ENCODE measurements at places on chromosomes 3 and 15.

GRCh38 chr15:61393949-61394348 lies 164.8 kb upstream of the RORA start:
- DNase-seq, result no peak

DNA sequence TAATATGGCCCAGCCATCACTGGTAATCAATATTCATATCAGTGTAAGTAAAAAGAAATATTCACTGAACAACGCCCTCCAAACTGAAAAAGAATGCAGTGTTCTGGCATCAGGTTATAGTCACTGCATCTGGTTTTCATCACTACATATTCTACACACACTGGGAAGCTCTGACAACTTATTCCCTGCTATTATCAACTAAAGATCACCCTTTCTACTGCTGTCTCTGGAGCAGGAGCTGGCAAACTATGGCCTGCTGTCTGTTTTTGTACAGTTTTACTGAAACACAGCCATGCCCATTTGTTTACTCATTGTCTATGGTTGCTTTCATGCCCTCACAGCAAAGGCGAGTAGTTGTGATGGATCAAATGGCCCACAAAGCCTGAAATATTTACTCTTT lies 35.3 kb downstream of the TUBGCP4 start:
- DNase-seq, result no peak

DNA sequence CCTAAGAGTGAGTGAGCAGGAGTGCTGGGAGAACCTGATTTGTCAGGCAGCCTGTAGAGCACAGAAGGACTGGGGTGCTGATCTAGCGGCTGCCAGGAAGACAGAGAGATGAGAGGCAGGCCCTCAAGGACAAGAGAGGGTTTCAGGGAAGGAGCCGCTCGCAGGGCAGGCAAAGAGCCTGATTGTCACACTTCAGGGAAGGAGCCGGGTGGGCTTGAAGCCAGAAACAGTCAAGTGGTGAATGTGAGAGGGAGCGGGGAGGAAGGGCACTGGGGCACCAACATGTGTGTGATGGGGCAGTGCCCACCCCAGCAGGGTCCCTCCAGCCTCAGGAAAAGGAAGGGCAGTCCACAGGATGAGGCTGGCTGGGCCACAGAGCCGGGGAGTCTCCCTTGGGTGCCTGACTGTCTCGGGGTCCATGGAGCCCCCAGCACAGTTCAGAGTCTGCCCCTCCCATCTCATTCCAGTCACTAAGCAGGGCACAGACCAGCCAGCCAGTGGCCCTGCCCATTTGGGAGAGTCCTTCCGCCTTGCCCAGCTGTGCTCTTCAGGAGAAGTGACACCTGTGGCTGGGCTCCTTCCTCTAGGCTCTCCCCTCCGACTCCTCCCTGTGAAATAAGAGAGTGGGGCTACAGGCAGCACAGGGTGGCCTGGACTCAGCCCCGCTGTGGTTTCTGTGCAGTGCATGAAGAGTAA lies 148.6 kb downstream of the RAB11A start:
- DNase-seq, result no peak

DNA sequence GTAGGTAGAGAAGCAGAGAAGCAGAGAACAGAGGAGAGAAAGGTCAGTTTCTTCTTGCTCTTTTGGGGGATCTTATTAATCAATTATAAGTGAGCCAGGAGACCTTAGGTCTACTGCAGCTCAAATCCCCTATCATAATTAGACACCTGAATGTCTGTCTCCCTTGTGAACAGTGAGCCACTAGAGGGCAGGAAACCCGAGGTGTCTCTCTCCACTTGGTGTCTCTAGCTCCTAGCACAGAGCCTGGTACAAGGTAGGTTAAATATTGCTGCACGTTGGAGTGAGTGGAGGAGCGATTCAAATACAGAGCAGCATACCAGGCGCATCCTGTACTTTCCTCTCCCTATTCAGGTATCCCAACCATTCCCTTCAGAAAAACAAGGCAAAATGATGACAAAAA lies 2.0 kb upstream of the ST8SIA2 start:
- DNase-seq, result no peak

DNA sequence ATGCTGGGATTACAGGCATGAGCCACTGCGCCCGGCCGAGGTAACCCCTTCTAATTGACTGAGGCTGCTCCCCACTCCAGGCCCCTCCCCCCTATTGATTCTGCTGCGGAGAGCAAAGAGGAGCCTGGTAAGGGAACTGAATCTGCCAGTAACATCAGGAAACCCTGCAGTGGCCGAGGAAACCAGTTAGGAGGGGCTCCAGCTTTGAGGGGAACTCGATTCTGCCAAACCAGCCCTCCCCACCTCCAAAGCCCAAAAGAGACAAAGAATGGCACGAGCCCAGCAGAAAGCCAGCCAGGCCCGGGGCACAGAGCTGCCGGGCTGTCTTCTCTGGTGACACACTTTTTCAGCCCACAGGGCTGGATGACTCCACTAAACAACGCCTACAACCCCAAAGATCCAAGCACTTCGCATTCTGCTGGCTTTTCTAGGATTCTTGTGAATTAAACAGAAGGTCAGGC lies 15.0 kb upstream of the ACAD9 start:
- DNase-seq, result no peak

DNA sequence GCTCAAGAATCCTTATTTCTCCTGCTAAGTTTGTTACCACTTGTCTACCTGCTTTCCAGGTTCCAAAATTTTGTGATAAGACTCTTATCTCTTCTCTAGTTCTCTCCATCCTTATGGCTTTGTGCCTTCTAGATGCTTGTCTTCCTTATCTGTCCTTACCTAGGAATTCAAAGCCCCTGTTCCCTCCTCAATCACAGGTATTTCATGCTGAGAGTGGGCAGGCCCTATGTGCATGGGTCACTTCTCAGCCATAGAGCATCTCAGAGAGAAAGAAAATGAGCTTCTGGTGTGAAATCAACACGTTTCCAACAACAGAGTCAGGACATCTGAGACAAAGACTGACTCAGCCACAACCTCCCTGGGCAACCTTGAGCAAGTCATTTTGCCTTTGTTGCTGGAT lies 214.1 kb upstream of the TLE3 start:
- DNase-seq, result no peak

DNA sequence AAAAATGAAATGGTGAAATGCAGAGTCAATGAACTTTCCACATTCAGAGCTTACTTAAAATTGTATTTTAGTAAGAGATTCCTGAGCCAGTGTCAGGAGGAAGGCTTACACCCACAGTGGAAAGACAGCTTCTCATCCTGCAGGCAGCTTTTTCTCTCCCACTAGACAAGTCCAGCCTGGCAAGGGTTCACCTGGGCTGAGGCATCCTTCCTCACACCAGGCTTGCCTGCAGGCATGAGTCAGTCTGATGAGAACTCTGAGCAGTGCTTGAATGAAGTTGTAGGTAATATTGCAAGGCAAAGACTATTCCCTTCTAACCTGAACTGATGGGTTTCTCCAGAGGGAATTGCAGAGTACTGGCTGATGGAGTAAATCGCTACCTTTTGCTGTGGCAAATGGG lies 3.1 kb downstream of the CCR4 start:
- DNase-seq, result no peak

- no peak for DNase-seq
Measured at GRCh38 chr15:56817321-56818080, 84.2 kb upstream of the ZNF280D start.

DNA sequence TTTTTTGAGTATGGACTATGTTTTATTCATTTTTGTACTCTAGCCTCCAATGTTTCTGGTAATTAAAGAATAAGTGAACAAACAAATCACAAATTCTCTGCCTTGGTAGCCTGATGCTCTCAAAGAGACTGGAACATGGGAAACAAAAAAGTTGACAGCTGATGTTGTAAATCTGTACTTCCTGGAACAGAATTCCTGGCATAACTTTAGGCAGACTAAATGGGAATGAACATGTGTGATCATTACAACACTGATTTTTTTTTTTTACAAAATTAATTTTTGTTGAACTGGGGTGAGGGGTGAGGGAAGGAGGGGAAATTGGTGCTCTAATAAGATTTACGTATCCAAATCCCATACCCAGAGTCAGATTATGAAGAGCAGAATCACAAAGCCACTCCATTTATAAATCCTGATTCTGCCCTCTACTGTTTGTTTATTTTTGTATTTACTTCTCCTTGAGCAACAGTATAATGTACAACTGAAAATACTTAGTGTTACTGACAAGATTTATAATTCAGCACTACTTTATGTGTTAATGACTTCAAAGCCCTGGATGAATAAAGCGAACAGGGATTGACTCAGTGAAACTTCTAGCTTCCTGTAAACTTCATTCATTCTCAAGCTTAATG lies 165.0 kb downstream of the FRMD5 start:
- DNase-seq, result no peak

GRCh38 chr15:27990521-27991515 lies 108.3 kb downstream of the OCA2 start:
- no peak for DNase-seq

- no peak for DNase-seq
Measured at GRCh38 chr15:69637818-69638217, 185.2 kb downstream of the RPLP1 start.

DNA sequence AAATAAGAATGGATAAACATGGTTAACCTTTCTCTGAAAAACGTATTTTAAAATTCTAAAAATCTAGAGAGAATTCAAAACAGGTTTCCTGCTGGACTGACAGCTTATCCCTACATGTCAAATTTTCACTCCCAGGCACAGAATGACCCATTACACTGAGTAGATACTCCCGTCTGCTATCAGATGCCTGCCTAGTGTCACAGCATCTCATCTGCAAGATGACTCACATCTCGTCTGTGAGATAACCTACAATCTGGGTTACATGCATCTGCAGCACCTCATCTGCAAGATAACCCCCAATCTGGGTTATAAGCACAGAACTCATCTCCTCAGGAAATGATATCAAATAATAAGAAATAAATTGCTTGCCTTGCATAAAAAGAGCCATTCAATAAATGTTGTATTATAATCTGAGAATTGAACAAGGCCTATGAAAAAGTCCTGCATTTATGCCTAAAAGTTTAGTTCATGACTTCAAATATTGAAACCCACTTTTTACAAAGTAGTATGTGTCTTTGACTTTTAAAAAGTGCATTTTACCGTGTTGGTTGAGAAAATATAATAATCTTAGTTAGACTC lies 188.3 kb upstream of the THBS1 start:
- no peak for DNase-seq

- DNase-seq, result no peak
Measured at GRCh38 chr3:48528754-48529153, 24.8 kb upstream of the SHISA5 start.

DNA sequence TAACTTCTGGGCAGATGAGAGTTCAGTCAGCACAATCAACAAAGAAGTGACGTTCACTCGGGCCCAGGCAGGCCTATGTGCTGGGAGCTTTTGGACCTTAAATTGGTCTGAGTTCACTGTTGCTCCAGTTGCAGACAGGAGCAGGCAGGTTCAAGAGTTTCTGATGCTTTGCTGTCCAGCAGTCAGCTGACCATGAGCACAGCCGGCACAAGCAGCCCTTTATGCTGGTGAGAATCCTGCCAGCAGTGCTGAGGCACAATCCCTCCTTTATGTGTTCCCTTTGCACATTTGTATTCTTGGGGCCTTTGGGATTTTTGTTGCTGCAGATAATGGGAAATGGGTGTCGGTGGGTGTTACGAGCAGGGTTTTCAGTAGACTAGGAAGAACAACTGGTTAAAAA lies 81.2 kb upstream of the GOLGA8J start:
- no peak for DNase-seq

GRCh38 chr3:142888099-142888480 lies 793 bp downstream of the PCOLCE2 start:
- no peak for DNase-seq

- DNase-seq, result no peak
Measured at GRCh38 chr3:70358978-70359580, 46.6 kb upstream of the MDFIC2 start.

GRCh38 chr3:65889707-65890099 lies 149.0 kb downstream of the MAGI1 start:
- DNase-seq, result no peak

DNA sequence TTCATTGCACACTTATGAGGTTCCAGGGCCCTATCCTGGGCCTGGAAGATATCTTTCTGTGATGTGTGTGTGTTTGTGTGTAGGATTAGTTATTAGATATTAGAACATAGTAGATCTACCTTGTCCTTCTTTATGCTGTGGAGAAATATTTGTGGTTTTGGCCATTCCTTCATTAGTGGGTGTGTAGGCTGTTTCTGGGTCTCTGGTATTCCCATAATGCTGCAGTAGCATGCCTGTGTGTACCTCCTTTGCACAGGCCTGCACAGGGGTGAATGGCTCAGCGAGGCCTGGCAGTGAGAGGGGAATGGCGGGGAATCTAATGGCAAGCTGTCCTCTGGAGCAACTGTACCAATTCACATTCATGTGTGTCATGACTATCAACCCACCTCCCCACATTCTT lies 125.8 kb upstream of the MRPS22 start:
- no peak for DNase-seq

GRCh38 chr15:68278595-68279405 lies 1.3 kb downstream of the FEM1B start:
- no peak for DNase-seq

DNA sequence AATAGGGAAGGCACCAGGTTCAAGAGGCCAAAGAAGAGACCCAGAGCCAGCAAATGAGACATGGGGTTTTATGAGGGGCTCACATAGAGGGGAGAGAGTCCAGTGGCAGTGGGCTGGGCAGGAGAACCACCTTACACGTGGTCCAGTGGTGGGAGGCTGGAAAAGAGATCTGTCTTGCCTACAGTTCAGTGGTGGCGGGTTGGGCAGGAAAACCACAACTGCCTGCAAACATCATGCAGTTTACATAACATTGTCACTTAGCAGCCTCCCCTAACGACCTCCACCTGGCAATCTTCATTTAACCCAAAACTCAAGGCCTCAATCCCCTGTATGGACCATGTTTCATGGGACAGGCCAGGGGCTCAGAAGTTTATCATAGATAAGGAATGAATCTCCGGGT lies 29.1 kb downstream of the CRYGS start:
- DNase-seq, result peak; percentile 43

DNA sequence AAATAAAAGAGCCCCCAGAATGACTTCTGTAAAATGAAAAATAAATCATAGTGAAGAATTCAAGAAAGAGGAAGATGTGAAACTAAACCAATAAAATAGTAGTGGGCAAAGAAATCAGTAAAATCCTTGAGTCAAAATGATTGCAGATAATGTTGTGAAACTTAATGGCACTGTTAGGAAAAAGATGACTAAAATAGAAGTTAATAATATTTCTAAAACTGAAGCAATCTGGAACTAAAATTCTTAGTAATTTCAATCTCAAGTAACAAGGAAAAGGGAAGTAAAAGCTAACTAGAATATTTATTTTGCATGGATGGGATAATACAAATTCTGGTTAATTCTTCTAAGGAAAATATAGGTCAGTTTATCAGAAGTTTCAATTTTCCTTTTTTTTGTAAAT lies 84.6 kb downstream of the TMCO5A start:
- no peak for DNase-seq

- DNase-seq, result no peak
Measured at GRCh38 chr3:163951397-163951987, 1126.8 kb downstream of the SI start.

DNA sequence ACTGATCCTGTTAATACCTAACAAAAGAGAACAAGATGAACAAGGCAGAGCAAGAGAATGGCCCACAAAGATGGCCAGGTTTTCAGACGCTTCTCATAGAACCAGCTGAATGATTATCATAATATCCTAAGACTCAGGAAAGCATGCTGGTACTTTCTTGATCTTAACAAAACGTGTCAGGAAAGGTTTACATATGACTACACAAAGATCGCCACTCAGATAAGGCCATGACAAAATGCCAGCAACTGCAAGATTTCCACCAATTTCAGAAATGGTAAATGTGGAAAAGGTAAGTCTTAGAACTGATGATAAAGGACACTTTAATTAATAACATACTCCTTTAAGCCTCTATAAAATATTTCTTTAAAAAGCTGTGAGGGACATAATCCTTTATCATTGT lies 108.8 kb downstream of the DLG1 start:
- DNase-seq, result no peak

Data from CD4-positive, alpha-beta T cell treated with Interferon gamma for 1 hour (primary cell).